ENCODE measurements at places on chromosomes 5 and 9.

GRCh38 chr5:132528866-132529634 is 14.3 kb downstream of the IL5 start:
- no peak for DNase-seq

DNA sequence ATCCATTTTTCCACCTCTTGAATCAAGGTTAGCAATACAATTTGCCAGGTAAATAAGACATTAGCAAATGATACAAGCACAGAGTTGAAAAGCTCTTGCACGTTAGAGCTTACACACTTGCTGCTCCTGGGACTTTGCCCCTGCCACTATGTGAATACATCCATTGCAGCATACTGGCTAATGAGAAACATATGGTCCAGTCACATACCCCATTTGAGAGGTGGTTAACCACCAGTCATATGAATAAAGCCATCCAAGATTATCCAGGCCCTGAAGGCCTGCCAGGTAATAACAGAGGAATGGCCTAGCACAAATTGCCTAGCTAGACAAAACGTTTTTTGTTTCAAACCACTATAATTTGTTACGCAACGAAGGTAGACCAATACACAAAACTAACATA is 45.8 kb upstream of the FTMT start:
- no peak for DNase-seq

DNA sequence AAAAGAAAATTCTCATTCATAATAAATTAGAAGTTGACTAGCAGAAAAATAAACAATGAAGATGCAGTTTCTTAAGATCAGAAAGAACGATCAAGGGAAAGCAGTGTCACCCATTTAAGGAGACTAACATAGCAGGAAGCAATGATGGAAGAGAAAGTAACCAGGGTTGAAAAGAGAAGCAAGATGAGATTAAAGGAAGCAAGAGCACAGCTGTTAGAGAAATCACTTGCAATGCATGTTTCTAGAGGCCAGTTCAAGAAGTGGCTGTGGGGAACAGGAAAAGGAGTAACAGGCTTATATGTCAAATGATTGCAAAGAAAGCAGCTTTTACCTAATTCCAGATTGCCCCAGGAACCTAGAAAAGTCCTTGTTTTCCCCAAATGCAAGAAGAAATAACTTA is 46.8 kb upstream of the SLC1A1 start:
- DNase-seq: no peak

DNA sequence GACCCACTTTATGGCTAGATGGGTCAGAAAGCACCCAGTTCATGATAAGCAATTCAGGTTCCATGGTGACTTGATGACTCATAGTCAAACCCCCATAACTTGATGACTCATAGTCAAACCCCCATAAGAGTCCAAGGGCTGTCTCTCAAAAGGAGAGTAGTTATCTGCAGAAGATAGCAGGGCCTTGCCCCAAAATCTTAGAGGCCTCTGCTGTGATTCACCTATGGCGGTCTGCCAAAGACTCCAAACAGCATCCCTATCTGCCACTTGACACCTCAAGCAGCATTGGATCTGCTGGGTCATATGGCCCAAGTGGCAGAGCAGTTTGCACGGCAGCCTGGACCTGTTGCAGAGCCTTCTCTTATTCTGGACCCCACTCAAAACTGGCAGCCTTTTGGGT is 395.2 kb upstream of the KIF2A start:
- no peak for DNase-seq

- peak; percentile 78 for DNase-seq
These were observed 28.2 kb downstream of the PTPA start for GRCh38 chr9:129139233-129139992.
